NCI-H524 (cell line): ENCODE measurements at places on chromosomes 3 and 15.

DNA sequence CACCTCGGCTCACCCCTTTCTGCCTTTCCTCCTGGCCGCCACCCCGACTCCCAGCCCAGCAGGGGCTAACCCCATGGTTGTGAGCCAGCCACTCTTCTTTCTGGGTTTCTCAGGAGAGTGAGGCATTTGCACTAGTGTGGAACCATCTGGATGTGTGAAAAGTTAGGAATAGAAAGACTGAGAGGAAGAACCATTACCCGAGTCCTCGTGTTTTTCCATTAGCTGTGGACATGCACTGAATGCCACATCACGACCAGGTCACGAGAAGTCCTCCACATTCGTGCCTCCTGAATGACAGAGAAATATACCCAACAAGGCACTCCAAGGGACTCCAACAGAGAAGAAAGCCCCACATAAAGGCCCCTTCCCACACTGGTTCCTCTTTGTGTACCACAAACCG, 18.0 kb upstream of the RAD18 start:
- no peak for DNase-seq

DNA sequence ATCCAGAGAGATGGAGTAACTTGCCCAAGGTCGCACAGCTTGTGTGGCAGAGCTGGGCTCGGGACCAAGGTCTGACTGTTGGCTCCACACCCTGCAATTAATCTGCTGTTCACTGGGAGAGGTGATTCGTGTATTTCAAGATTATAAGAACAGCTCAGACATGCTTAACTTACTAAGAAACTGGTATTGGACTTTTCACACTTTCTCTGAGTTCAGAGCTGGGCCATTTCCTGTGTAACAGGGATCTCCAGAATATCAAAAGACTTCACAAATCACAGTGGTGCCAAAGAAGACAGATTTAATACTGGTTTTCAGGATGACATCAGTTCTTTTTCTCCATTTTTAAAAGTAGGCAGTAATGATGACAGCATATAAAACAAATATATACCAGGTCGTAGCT, 156.8 kb upstream of the UBE2E1 start:
- no peak for DNase-seq

DNA sequence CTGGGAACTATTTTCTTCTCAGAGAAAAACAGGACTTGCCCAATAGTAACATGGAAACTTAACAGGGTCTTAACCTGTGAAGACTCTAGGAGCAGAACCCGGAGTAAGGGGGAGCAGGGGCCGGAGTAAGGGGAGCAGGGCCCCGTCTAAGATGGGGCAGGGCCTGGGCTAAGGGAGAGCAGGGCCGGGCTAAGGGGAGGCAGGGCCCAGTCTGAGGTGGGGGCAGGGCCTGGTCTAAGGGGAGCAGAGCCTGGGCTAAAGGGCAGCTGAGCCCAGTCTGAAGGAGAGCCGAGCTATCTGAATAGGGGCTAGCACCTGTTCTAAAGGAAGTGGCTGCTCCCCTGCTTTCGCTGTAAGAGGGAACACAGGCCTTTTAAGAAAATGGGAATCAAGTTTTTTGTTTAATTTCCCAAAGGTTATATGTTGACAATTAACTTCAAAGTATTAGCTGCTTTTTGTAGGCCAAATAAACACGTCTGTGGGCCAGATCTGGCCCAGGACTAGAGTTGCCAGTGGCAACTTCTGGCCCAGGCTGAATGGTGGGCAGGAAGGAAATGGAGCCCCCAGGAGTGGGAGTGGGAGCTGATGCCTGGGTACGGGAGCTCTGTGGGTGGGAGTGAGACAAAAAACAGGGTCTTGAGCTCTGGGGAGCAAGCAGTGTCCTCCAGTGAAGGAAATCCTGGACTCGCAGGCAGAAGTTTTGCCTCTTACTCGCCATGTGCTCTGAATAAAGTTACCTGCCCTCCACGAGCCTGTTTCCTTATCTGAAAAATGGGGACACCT, 32.5 kb downstream of the CSPG4 start:
- no peak for DNase-seq

- no peak for DNase-seq
Observed at GRCh38 chr15:71043373-71043772, 71.9 kb upstream of the THSD4 start.

DNA sequence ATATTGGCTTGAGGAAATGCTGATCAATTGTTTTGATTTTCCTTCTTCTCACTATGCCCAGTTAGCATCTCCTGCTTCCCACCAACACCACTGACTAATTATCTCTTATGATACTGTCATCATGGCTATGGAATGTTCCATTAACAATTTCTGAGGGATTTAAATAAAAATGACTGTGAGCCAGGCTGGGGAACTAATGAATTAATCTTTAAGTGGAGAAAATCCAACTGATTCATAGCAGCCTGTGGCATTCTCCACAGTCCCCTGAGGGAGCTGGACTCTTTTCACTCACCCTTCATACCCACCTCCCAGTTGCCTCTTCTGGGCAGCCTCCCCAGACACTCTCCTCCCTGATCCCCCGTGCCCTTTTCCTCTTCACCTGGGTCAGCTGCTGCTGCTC, 353.6 kb downstream of the CLSTN2 start:
- no peak for DNase-seq

DNA sequence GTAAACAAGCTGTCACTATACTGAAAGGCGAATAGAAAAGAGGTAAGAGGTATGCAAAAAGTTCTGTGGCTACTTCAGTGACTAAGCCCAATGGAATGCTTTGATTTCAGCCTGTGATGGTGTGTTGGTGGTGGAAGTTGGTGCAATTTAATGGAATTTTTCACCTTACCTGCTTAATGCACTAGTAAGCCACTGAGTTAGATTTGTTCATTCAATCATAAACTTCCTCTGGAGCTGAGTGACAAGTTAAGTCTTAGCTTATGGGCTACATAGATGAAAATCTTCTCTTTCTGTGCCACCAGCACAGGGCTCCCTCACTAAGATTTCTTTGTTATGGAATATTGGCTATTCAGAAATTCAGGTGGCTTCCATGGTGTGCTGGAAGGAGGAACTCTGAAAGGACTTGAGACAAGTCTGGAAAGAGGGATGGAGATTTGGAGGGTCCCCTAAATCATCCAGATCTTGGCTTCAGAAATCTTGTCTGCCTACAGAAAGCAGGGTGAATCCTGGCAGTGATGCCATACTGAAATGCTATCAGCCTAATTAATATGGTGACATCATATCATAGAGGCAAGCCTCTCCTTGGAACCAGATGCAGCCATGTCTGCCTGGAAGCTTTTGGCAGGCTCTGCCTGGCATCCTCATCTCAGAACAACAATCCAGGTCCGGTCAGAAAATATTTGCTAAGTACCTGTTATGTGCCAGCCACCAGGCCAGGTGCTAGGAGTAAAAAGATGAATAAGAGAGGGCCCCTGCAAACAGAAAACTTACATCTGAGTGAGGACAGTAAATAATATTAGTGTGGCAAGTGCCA, 8.1 kb upstream of the GAP43 start:
- no peak for DNase-seq

DNA sequence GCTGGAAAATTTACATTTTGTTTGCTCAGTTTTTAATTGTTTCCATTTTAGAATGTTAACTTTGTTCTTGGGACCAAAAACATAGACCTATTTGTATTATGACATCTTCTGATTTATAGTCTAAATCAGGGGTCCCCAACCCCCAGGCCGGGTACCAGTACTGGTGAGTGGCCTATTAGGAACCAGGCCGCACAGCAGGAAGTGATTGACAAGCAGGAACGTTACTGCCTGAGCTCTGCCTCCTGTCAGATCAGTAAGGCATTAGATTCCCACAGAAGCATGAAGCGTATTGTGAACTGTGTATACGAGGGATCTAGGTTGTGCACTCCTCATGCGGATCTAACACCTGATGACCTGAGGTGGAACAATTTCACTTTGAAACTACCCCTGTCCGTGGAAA, 51.9 kb downstream of the GHSR start:
- DNase-seq, result no peak

- no peak for DNase-seq
Observed at GRCh38 chr15:91549581-91549980, 303.9 kb upstream of the SLCO3A1 start.

DNA sequence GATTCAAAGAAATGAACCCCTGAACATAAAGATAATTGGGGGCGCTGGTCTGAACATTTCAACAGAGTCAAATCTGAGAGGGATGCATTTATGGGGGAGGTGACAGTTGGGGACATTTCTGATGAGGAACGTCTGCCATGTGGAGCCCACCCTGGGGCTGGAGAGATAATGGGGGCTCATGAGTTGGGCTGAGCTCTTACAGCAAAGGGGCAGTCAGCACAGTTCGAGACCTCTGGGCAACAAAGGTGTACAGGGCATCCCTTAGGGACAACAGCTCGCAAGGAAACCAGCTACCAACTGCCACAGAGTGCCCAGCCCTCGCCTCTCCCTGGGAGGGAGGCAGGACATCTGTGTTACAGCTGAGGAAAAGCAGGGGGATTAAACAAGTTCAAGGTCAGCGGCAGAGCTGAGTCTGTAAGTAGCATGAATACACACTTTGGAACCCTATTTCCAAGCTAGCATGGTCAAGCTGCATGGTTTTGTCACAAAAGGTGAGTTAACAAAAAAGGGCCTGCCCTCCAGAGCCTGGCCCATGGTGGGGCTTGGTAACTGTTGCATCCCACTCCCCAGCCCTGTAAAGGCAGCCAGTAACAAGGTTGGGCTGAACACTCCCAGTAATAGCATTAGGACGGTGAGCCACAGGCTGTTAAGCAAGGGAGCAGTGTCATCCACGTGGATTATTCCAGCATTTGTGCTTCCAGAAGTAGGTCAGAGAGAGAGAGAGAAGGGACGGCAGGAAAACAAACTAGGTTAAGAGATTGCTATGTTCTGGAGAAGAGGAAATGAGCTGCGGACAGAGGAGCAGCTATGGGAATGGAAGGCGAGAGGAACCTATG, 4.3 kb downstream of the GNB5 start:
- DNase-seq, result peak; percentile 87

DNA sequence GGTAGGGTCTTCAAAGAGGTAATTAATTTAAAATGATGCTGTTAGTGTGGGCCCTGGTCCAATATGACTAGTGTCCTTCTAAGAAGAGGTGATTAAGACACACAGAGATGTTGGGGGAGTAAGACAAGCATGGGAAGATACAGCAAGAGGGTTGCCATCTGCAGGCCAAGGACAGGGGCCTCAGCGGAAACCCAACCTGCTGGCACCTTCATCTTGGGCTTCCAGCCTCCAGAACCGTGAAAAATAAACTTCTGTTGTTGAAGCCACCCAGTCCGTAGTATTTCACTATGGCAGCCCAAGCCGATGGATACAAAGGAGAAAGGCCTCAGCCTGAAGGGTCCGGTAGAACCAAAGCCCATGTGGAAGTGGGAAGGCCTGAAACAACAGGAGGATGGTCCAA, 161.7 kb upstream of the UBE2E1 start:
- DNase-seq, result no peak

DNA sequence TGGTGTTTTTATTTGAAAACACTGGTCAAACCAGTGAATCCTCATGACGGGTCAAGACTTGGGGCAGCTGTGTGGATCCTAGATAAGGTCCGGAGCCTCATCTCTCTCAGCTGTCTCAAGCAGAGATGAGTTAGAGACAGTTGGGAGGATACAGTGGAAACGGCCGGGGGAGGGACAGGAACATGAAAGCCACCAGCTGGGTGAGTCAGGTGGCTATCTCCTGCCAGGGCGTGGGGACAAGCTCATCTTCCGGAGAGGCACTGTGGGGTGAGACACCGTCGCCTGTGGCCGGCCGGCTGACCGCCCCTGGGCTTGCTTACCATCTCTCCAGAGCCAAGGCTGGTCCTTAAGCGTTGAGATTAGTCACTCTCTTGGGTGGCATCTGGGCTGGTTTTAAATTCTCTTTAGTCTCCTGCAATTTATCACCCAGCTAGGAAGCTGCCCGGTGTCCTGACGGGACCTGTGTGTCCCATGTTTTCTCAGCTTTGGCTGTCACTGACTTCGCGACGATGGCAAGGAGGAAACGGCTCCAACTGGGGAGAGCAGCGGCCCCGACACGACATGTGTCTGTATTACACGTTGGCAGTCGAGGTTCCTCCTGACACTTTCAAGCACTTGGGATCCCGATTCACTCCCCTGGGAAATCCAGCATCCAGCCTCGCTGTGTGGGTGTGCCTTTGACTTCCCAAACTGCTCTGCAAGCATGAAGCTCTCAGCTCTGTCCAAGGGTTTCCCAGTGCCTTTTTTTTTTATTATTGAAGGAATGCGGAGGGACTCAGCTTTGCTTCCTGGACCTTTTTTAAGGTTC, 7.5 kb downstream of the ST8SIA2 start:
- DNase-seq, result peak; percentile 9

DNA sequence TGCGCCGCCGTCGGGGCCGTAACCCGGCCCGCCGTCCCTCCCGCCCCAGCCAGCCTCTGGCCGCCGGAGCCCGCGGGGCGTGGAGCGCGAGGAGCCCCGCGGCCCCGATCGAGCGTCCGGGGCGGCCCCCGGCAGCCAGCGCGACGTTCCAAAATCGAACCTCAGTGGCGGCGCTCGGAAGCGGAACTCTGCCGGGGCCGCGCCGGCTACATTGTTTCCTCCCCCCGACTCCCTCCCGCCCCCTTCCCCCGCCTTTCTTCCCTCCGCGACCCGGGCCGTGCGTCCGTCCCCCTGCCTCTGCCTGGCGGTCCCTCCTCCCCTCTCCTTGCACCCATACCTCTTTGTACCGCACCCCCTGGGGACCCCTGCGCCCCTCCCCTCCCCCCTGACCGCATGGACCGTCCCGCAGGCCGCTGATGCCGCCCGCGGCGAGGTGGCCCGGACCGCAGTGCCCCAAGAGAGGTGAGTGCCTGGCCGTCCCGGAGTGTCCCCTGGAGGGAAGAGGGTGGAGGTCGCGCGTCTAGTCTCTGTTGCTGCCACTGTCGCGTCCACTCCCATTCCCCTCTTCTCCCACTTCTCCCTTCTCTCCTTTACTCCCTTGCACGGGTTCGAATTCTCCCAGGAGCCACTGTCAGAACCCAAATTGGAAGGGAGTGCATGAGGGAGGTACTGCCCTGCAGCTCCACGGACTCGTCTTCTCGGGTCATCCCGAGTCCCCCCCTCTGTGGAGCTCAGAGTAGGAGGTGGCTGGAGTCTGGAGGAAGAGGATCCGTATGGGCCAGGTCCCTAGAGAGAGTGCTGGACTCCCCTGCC, 585 bp downstream of the CSK start:
- DNase-seq, result no peak

DNA sequence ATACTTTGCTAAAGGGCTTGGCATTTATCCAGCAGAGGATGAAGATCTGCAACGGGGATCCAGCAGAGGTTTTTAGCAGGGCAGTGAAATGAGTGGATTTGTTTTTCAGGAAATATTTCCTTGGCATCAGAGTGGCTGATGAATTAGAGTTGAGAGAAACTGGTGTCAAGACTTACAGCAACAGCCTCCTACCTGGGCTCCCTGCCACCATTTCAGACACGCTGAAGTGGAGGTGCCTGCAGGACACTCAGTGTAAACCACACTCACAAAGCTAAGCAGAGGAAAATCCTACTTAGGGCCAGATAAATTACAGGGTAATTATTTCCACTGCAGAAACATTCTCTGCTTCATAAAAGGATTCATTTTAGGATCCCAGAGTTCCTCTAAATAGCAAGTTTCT, 519.7 kb downstream of the FGF12 start:
- no peak for DNase-seq

DNA sequence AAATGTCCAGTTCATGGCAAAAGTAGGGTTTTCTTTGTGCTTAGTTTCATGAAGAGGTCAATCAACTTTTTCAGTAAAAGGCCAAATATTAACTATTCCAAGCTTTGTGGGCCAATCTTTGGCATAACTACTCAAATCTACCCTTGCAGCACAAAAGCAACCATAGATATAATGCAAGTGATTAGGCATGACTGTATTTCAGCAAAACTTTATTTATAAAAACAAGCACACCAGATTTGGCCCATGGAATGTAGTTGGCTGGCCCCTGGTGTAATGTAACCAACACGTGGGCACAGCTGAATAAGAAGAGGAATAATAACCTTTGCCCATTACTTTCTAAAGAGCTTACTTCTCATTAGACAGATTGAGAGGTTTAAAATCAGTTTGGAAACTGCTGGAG, 50.6 kb downstream of the CASR start:
- DNase-seq, result no peak
